ENCODE measurements at places on chromosomes 11 and 22.

DNA sequence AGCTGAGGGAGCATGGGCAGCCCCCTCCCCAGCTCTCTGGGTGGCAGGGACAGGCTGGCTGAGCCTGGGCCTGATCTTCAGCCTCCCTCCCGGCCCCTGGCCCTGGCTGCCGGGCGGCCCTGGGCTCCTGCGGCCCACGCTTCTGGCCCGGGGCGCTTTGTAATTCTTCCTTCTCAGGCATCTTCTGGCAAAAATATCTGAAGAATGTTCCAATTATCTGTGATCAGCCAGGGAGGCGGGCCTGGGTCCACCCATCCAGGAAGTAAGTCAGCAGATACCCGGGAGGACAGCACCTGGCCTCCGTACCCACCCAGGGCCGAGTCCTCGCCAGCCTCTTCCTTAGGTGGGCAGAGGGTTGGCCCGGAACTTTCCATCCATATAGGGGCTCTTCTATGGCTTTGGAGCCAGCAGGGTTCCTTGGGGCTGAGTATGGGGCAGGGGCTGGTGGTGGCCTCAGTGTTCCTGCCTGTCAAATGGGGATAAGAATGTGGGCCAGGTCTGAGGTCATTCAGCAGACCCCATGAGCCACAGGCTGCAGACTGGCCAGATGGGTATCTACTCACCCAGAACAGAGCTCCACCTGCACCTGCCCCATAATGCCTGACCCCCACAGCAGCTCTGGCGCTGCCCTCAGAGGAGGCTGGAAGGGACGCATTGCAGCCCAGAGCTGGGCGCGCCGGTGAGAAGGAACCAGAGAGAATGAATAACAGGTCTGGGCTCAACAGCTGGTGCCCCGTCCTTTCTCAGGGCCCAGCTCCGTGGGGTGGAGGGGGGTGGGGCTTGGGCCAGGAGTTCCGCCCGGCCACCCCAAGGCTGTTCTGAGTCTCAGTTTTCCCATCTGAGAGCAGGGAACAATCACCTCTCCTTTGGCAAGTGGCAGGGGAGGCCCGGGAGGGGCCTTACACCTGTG lies 16.2 kb downstream of the WNT7B start:
- DNase-seq: no peak

DNA sequence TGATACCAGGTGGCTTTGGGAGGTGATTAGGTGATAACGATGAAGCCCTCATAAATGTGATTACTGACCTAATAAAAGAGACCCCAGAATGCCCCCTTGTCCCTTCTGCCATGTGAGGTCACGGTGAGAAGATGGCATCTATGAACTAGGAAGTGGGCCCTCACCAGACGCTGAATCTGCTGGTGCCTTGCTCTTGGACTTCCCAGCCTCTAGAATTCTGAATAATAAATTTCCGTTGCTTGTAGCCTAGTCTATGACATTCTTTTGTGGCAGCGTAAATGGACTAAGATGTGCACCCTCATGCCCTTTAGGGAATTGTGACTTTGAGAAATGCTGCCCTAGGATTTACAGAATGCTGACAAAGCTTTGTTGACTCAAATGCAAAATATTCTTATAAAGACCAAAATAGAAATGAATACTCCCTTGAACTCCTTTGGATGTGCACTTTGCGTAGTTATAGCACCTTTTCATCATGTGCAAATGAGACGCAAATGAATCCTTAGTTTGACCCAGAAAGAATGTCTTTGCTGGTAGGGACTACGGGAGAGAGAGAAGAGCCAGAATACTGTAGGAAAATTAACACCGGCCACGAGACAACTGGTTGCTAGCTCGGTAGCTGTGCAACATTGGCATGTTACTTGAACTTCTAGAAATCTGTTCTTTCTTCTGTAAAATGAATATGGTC lies 24.8 kb upstream of the EHF start:
- DNase-seq: no peak

DNA sequence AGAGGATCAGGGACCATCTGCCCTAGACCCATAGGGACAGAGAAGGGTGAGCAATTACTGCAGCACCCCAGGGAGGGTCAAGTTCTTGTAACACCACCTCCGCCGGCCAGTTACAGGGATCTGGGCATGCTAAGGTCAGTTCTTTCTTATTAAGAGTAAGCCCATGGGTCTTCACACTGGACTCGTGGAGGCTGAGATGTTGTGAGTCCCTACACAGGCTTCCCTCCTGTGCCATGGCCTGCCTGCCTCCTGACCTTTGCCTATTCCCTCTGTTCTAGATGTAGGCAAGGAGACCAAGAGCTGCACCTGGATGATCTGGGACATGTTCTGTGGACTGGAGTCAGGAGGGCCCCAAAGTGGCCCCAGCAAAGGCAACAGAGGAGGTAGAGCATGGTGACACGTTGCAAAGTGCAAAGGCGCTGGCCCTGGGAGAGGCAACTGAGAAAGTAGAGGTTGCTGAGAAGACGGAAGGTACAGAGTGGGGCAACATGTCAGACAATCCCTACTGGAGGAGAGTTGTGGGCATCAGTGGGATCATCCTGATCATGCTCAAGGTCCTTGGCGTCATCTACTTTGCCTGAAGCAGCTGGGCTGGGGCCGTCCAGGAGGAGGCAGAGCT lies 16.3 kb upstream of the GNAZ start:
- no peak for DNase-seq

- DNase-seq: no peak
These were observed 143.3 kb downstream of the CACNA1I start for GRCh38 chr22:39713799-39714290.

DNA sequence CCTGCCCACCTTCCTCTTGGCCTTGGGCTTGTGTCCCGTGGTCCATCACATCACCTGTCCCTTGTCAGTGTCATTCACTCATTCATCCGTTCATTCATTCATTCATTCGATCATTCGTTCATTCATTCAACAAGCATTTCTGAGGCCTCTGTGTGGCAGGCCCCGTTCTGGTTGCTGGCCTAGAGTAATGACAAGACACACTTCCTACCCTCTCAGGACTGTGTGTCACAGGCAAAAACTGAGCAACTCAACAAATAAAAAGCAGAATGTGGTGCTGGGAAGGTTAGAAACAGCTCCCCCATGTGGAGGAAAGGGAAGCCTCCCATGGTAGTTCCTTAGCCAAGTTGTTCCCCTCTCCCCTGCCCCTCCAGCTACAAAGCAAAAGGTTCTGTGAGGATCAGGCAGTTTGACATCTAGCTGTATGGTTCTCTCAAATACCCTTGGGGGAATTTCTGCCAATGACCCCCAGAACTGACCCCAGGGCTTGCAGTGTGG lies 1.6 kb upstream of the OMP start:
- DNase-seq: no peak

DNA sequence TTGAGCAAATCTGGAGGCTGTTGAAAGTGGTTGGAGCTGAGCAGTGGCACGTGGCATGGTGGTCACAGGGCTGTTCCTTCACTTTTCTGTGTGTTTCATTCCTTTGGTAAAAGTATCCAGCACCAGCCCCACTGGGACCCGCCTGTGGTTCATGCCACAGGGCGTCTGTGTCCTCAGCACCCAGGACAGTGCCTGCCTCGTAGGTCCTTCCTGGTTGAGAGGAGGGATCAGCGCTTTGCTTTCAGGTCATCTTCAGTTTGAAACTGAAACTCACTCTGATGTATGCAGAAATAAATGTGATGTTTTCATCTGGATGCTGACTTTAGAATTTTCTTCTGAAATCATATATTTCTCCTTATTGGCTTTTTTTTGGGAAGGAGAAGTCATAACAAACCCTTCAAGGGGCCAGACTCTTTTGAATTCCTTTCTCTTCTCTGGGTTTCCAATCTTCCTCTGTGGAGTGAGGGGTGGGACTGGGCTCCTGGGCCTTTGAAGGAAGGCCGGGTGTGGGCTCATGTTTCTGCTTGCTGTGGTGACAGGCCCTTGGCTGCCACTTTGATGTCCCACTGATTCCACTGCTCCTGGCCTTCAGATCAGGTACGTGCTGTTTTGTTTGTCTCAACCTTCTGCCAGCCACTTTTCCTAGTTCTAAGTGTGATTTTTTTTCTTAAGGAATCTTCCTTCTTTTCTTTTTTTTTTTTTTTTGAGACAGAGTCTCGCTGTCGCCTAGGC lies 26.2 kb downstream of the TBC1D22A start:
- peak; percentile 38 for DNase-seq

- peak; percentile 96 for DNase-seq
These were observed 929 bp upstream of the RHOG start for GRCh38 chr11:3841426-3842350.

- DNase-seq: no peak
These were observed 61.4 kb downstream of the DDX10 start for GRCh38 chr11:108726077-108726800.

DNA sequence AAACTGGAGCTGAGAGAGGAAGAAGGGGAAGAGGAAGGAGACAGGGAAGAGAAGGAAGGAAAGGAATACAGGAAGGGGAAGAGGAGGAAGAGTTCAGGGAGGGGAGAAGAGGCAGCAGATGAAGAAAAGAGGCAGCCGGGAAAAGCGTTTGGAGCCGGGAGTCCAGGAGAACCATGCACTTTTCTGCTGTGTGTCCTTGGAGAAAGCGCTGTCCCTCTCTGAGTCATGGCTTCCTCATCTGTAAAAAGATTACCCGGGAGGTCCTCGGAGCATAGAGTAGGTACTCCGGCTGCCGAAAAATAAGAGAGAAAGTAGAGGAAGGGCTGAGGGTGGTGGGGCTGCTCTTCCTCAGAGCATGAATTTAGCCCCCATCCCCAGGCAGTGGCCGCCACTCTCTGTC lies 226.9 kb downstream of the MN1 start:
- no peak for DNase-seq

GRCh38 chr11:34850334-34850733 lies 65.8 kb downstream of the APIP start:
- no peak for DNase-seq

GRCh38 chr22:48088926-48089536 lies 1326.6 kb downstream of the TBC1D22A start:
- DNase-seq: no peak

DNA sequence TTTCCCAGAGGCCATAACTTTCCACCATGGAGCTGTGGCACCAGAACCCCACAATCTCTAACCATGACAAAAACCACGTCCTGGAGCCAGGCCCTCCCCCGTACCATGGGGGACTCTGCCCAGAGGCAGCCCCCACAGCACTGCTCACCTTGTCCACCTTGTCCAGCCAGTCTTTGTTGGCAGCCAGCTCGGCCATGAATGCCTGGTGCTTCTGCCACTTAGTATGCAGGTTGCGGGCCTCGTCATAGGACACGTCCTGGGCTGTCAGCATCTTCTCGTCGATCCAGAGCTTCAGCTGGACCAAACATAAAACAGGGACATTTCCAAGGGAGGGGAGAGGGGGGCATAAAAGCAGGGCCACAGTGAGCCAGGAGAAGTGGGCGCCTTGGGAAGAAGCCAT lies 20.8 kb upstream of the RBM4B start:
- no peak for DNase-seq

GRCh38 chr11:94134651-94135512 lies 6.2 kb downstream of the PANX1 start:
- DNase-seq: peak; percentile 35

DNA sequence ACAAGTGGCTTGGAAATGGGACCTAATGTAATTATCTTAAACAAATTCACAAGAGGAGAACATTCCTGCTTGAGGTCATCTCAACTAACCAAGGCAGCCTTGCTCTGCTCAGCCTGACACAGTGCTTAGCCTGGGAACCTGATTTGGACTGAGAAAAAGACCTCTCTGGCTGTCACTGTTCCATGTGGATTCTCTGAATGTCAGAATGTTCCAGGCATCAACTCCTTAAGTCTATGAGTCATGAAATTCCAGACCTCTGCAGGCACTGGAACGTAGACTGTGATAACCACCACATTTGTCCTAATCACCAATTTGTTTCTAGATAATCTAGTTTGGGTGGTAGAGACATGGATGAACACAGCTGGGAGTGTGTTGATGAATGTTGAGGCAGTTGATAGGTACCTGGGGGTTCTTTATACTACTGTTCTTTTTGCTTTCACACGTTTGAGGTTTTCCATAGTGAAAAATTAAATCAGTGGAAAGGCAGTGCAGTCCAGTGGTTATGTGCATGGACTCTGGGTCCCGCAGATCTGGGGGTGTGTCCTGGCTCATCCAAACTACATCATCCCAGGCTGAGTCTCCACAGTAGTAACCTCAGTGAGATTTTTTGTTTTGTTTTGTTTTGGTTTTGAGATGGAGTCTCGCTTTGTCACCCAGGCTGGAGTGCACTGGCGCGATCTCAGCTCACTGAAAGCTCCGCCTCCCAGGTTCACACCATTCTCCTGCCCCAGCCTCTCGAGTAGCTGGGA lies 269.6 kb downstream of the MN1 start:
- no peak for DNase-seq

GRCh38 chr22:32695451-32695891 lies 106.0 kb upstream of the TIMP3 start:
- DNase-seq: no peak

DNA sequence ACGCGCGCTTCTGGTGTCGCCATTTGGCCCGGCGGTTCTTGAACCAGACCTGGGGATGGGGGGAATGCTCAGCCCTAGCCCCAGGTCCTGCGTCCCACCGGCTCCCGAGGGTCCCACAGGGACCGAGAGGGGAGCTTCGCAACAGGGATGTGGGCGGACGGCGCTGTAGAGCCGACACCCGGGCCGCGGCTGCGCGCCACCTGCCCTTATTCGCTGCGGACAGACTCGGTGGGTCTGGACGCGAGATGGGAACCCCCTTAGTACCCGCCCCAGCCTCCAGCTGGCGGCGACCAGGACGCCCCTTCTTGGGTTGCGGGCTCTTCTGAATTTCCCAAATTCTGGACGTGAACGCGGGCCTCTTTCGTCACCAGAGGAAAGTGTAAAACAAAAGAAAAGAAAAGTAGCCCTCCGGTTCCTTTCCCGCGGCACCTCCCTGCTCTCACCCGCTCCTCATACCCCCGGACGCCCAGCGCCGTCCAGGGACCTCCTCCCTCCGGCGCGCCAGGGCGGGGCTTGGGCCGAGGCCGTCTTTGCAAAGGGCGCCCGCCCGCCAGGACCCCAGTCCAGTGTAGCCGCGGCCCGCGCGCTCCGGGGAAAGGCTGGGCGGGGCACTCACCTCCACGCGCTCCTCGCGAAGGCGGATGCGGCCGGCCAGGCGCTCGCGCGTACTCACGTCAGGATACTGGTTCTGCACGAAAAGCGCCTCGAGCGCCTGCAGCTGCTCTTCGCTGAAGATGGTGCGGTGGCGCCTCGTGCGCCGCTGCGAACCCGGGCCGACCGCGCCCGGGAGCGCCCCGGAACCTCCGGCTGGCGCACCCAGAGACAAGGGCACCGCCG lies 827 bp downstream of the GSC2 start:
- DNase-seq: peak; percentile 51

DNA sequence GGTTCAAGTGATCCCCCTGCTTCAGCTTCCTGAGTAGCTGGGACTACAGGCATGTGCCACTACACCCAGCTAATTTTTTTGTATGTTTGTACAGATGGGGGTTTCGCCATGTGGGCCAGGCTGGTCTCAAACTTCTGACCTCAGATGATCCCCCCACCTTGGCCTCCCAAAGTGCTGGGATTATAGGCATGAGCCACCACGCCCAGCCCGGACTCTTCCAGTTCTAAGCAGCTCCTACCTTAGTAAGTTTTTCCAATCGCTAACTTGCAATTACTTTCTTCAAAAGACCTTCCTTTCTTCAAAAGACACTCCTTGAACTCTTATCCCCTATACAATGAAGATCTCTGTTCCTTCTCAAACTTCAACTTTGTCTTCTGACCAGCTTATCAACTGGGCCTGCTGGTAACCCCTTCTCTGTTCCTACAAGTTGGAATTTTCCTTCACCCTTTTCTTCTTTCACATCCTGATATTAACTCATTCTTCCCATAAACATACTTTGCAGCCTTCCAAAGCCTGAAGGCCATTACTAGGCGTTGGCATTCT lies 25.8 kb downstream of the RBFOX2 start:
- no peak for DNase-seq
